ENCODE measurements at places on chromosomes 5 and 9. TPM values are rescaled to one million over a fixed set of nuclear protein-coding genes. Genes with fewer than 3 reads are reported as not detected.

Gene FOXD4L6
- total RNA-seq: not detected

Gene DDX4
- total RNA-seq: not detected

Gene ISCA1
- total RNA-seq: 45.9 TPM

Gene CNTFR
- total RNA-seq: not detected

Gene KIAA1958
- total RNA-seq: 2.4 TPM

Gene DOCK2
- total RNA-seq: 3.3 TPM

Gene PDE8B
- 1.4 TPM for total RNA-seq

Gene SMC5
- 16.2 TPM for total RNA-seq

Gene PHAX
- 49.4 TPM for total RNA-seq

Gene ESM1
- total RNA-seq: not detected

Gene SPATA9
- total RNA-seq: 0.28 TPM

Gene ANKRD31
- not detected for total RNA-seq

Gene LECT2
- not detected for total RNA-seq

Gene SLC34A1
- total RNA-seq: not detected

Gene C7
- total RNA-seq: not detected

Gene TMEM215
- not detected for total RNA-seq

Gene PCDHB9
- 0.26 TPM for total RNA-seq

Gene INSL4
- total RNA-seq: 15.8 TPM

Gene TRIM14
- 13.4 TPM for total RNA-seq

Gene SLC36A3
- total RNA-seq: not detected

Gene PCSK5
- total RNA-seq: 1.3 TPM

Gene PCDHB14
- 0.17 TPM for total RNA-seq

Gene FAM200C
- 2.2 TPM for total RNA-seq

Gene SHC3
- total RNA-seq: 0.34 TPM

Gene SET
- total RNA-seq: 387 TPM

Gene PAEP
- total RNA-seq: 0.45 TPM

Gene GNA14
- total RNA-seq: not detected

Gene RANBP3L
- total RNA-seq: not detected

Gene THG1L
- total RNA-seq: 24.3 TPM

Gene CIZ1
- total RNA-seq: 79.5 TPM

Gene TSLP
- total RNA-seq: not detected

Gene TMEM252
- total RNA-seq: not detected

Gene CCNB1
- 275 TPM for total RNA-seq

Gene ASTN2
- 4.8 TPM for total RNA-seq

Gene AP3B1
- 31.0 TPM for total RNA-seq

Gene CCDC171
- 0.40 TPM for total RNA-seq

Gene GADD45G
- 0.51 TPM for total RNA-seq

Gene UBLCP1
- 33.6 TPM for total RNA-seq

Gene SLC25A51
- total RNA-seq: 18.8 TPM

Gene LHX3
- total RNA-seq: 0.08 TPM

Gene FAM174A
- total RNA-seq: 15.2 TPM

Gene MVB12B
- total RNA-seq: 7.4 TPM

Gene IFNE
- total RNA-seq: 1.8 TPM

Gene BTNL8
- not detected for total RNA-seq

Gene DELE1
- total RNA-seq: 55.8 TPM
